ENCODE measurements at places on chromosomes 11 and 22.

DNA sequence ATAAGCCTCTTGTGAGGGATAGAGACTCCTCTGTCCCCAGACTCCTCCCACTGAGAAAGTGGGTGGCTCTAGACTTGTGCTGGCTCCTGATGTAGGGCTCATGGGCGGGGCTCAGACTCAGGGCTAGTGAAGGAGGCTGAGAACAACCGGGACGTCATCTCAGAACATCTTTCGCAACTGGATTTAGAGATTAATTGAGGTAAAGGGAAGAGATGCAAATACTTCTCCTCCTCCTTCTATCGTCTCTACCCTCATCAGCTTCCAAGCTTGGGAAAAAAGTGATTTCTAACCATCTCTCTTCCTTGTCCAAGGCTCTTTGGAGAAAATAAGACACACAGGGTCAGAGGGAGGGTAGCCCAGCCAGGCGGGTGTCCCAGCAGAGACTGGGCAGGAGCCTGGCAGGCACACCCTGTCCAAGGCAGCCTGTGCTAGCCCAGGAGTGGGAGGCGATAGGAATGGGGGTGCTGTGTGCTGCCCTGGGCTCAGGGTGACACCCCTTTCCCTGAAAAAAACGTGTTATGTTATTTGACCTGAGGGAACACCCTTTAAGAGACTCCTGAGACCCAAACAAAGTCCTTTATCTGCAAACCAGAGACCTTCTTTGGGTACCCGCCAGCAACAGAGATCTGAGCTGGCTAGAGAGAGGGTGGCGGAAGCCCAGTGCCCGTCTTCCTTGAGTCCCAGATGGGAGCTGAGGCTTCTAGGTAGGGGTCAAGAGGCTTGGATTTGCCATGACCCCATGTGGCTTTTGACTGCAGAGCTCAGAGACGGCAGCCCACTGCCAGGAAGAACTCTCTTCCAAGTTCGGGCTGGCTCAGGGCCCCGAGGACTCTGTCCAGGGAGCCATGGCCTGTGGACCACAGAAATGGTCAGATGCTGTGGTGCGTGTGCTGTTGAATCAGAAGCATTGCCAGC, 160.9 kb downstream of the ADAMTS15 start:
- DNase-seq = no peak

GRCh38 chr11:112523031-112523430, 262.4 kb upstream of the PLET1 start:
- DNase-seq = no peak

GRCh38 chr11:71927820-71928736, at the start of gene XNDC1N:
Gene XNDC1N, minus strand, starts transcription at chr11:71928594. Its CDS starts 5,241 bp downstream, at chr11:71923353.
- peak; percentile 97 for DNase-seq

DNA sequence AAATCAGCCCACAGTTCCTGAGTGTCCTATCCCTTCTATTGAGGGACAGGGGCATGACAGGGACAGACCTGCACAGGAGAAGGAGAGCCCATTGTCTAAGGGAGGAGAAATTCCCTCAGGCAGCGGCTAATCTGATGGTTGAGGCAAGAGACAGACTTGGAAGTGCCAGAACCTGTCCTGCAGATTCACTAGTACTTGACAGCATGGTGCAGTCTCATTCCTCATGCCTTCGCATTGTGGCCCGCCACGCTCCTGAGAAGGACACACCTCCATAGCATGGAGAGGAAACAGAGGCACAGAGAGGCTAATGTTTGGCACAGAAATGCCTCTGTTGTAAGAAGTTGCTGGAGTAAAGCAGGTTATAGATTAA, 3.2 kb downstream of the P2RY6 start:
- no peak for DNase-seq

- DNase-seq = no peak
These were observed 39.8 kb downstream of the LRRC32 start for GRCh38 chr11:76630600-76631281.

Measured in DMS79 (cell line).